MCF 10A (cell line): ENCODE measurements at places on chromosomes 7 and 10.

DNA sequence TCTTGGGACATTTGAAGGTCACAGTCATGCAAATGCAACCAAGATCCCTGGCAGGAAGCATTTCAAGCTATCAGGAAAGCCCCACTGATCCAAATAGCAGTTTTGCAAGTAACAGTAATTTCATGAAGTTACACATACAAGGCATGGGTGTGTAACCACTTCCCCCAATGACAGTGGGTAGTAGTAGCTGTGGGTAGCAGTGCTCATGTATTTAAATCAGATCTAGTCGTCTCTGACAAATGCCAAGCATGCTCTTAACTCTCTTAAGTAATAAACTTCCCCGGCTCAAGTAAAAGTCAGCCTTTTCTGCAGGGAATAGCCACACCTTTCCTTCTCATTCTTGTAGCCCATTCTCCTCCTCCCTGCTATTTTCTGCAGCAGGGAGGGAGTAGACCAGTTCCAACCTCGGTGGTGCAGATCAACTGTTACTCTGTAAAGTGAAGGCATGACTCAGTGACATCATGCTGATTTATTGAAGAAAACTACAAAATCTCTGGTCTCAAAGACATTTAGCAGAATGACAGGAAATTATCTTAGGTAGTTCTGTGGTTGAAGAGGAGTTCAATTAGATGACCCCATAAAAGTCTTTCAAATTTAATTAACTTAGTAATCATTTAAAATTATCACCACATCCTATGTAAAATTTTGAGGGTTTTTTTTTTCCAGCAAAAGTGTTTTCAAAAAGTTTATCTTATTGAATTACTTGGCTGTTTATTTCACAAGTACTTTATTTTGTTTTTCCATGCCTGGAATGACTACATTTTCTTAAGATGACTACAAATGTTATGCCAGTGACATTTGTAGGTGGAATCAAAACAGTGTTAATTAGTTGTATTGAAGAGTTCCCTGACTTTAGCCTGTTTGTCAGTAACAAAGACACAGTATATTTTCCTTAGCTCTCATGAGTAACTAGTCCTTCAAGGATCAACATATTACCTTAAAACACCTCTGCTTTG is 568.3 kb downstream of the INHBA start:
- peak overlapping the region; percentile 4 for H3K27ac ChIP-seq
- H3K4me3 ChIP-seq = no peak overlapping the region
- H3K36me3 ChIP-seq = no peaks in the 10 kb centered on the region
- peaks cover 6% of the 10 kb centered on the region for H3K4me1 ChIP-seq
- H3K27me3 ChIP-seq = no peaks in the 10 kb centered on the region
- DNase-seq = peak; percentile 30

- H3K27me3 ChIP-seq = no peaks in the 10 kb centered on the region
- H3K4me1 ChIP-seq = no peaks in the 10 kb centered on the region
- no peak for DNase-seq
- no peak overlapping the region for H3K27ac ChIP-seq
- H3K4me3 ChIP-seq = no peak overlapping the region
These were observed 48.2 kb upstream of the DPYSL4 start for GRCh38 chr10:132138596-132138995.

- no peaks in the 10 kb centered on the region for H3K27me3 ChIP-seq
- peaks cover 13% of the 10 kb centered on the region for H3K4me1 ChIP-seq
- no peak overlapping the region for H3K27ac ChIP-seq
- H3K36me3 ChIP-seq = no peaks in the 10 kb centered on the region
These were observed 37.3 kb downstream of the VIPR2 start for GRCh38 chr7:159107161-159107892.

DNA sequence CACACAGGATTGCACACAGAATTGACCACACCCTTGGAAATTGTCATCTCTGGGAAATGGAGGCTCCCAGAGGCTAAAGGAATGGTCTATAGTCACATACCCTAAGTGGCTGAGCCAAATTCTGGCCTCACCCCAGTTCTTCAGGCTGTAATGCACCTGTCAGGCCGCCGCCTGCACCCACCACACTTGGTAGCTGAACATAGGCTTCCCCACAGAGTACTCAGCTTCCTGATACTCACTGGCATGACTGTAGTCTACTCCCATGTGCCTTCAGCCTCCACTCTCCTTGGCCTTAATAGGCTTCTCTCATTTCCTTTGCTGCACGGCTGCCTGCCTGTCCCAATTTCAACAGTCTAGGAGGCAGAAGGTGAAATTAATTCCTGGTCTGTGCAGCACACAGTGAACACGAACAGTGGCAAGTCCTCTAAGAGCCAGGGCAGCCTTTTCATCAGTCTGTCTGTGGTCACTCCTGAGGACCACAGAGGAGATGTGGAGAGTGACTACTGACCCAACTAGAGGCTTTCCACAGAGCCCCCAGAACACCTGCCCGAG is 42.5 kb downstream of the NUDCD3 start:
- no peak overlapping the region for H3K27ac ChIP-seq
- peaks cover 11% of the 10 kb centered on the region for H3K4me1 ChIP-seq
- no peak for DNase-seq
- peaks cover 73% of the 10 kb centered on the region for H3K36me3 ChIP-seq
- H3K4me3 ChIP-seq = no peak overlapping the region

GRCh38 chr10:4824791-4825310 is 1.2 kb upstream of the AKR1E2 start:
- no peak overlapping the region for H3K4me3 ChIP-seq
- H3K36me3 ChIP-seq = no peaks in the 10 kb centered on the region
- no peak overlapping the region for H3K27ac ChIP-seq
- no peaks in the 10 kb centered on the region for H3K4me1 ChIP-seq
- H3K27me3 ChIP-seq = peaks cover 3% of the 10 kb centered on the region

DNA sequence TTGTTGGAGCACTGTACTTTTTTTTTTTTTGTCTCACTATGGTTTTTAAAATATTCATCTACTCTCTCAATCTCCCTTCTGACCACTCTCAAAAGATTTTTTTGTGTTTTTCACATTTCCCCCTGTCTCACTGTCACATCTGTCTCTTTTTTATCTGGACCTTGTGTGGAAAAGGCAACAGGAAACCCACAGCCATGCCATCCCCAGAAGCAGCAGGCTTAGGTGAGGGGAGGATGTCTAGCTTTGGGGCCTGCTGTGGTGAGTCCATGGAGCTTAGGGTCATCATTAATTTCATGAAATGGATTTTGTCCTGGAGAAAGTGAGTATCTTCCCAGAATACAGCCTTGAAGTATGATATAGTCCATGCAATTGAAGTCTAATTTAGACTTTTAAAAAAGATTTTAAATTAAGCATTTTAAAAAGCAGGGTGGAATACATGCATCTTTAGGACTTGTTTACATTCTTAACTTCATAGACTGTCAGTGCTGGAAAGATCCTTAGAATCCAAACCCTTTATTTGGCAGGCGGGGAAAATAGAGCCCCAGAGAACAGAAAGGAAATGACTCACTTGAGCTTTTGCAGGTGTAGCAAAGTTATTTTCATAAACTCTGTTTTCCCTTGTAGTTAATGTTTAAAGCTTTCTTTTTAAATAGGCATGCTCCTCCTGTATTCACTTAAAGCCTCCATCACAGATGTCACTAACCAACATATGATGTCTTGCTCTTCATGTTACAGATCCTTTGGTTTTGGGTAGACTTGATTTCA is 25.1 kb downstream of the MINDY4 start:
- DNase-seq = peak; percentile 49
- peaks cover 43% of the 10 kb centered on the region for H3K4me1 ChIP-seq
- H3K27me3 ChIP-seq = no peaks in the 10 kb centered on the region
- H3K36me3 ChIP-seq = peaks cover 29% of the 10 kb centered on the region
- no peak overlapping the region for H3K27ac ChIP-seq

- H3K4me1 ChIP-seq = peaks cover 16% of the 10 kb centered on the region
- H3K4me3 ChIP-seq = peak overlapping the region; percentile 53
- H3K27me3 ChIP-seq = no peaks in the 10 kb centered on the region
- DNase-seq = peak; percentile 84
- H3K27ac ChIP-seq = no peak overlapping the region
These were observed 9.5 kb downstream of the ANKRD1 start for GRCh38 chr10:90911133-90912051.

DNA sequence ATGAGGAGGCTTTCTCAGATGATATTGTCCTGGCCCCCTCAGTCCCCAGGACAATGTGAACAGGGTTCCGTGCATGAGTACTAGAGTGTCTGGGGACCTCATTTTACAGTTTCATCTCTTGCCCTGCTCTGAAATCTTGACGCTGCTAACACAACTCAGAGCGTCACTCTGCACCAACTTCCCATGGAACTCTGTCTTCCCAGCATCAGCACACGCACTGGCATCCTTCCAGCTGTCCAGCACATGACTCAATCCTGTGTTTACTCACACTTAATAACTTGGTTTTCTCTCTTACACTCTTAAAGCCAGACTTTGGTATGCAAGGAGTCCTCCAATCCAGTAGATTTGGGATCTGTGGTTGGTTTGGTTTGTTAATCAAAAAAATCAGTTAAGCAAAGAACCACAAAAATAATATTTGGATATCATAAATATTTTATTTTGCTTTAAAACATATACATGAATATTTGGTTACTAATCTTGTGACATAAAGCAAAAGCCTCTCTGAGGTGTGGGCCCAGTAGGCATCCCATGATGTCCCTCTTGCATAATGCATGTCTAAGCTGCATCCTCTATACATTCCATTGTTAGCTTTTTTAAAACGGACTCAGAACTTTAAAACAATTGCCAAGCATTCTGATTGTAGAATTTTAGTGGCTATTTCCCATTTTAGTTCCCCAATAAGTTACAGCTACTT is 131.0 kb downstream of the CXCL12 start:
- H3K27me3 ChIP-seq = peaks cover 46% of the 10 kb centered on the region
- H3K36me3 ChIP-seq = no peaks in the 10 kb centered on the region
- no peak overlapping the region for H3K27ac ChIP-seq
- peaks cover 6% of the 10 kb centered on the region for H3K4me1 ChIP-seq
- peak; percentile 63 for DNase-seq

DNA sequence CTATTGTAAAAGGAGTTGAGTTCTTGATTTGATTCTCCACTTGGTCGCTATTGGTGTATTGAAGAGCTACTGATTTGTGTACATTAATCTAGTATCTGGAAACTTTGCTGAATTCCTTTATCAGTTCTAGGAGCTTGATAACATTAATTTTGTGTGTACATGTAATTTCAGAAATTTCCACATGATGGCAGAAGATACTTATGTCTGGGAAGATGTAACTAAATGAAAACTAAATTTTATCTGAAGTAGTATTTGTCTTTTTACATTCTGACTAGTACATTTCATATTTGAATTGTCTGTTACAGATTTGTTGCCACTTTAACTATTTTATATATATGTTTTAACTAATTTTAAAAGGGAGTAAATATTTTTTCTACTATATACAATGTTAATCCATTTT is 27.6 kb downstream of the SDHAF3 start:
- no peaks in the 10 kb centered on the region for H3K27me3 ChIP-seq
- no peak overlapping the region for H3K27ac ChIP-seq
- H3K36me3 ChIP-seq = no peaks in the 10 kb centered on the region
- no peaks in the 10 kb centered on the region for H3K4me1 ChIP-seq

DNA sequence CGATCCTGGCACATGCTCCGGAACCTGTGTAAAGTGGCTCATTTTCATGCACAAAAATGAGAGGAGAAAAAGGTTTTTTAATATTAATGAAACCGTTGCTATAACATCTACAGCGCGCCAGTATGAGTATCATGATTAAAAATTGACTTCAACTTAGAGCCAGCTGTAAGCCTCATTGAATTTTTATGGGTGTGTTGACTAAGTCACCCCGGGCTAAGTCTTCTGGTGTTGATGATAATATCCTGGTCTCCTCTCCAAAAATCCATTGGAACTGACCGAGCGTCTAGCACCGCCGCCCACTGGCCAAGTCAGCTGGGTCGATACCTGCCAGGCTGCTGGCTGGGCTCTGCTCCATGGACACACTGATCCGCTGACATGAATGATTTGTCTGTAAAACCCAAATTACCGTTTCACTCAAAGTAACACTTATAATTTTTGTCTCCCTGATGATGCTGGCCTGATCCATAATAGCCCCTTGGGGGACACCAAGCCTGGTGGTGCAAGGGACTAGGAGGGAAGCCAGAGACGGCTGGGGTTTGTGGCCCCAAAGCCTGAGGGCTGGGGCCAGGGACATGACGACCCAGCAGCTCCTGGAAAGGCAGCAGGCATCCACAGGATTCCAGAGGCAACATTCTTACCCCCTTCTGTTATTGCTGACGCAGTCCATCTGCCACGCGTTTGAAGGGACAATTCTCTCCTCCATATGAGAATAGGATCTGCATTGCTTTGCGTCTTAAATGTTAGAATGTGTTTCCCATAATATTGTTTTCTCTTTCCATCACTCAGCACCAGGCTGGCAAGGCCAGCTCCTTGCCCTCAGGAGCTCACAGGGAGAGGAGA is 131.0 kb upstream of the PPP2R2D start:
- no peak for DNase-seq
- H3K4me1 ChIP-seq = no peaks in the 10 kb centered on the region
- no peak overlapping the region for H3K4me3 ChIP-seq
- no peaks in the 10 kb centered on the region for H3K27me3 ChIP-seq
- H3K36me3 ChIP-seq = no peaks in the 10 kb centered on the region

- no peak overlapping the region for H3K4me3 ChIP-seq
- no peak for DNase-seq
- H3K36me3 ChIP-seq = peaks cover 99% of the 10 kb centered on the region
- H3K4me1 ChIP-seq = no peaks in the 10 kb centered on the region
- no peaks in the 10 kb centered on the region for H3K27me3 ChIP-seq
- H3K27ac ChIP-seq = no peak overlapping the region
These were observed 28.7 kb downstream of the WIPI2 start for GRCh38 chr7:5218564-5219360.

DNA sequence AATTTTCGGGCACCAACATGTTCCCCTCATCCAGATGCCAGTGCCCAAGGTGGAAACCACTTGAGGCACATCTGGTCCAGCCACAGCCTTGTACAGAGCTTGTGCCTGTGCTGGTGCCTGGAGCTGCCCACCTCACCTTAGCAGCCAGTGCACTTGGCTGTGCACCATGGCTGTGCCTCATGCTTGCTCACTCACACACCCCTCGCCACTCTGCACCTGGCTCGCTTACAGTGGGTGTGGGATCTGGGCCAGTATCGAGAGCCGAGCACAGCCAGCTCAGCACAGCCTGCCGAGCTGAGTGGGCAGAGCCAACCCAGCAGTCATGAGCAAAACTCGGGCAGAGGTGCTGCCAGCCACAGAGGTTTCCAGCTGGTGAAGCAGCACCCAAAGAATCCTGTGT is 139.9 kb upstream of the NUPR2 start:
- H3K27me3 ChIP-seq = no peaks in the 10 kb centered on the region
- H3K36me3 ChIP-seq = no peaks in the 10 kb centered on the region
- H3K4me1 ChIP-seq = no peaks in the 10 kb centered on the region
- H3K27ac ChIP-seq = no peak overlapping the region
- DNase-seq = no peak
- no peak overlapping the region for H3K4me3 ChIP-seq

DNA sequence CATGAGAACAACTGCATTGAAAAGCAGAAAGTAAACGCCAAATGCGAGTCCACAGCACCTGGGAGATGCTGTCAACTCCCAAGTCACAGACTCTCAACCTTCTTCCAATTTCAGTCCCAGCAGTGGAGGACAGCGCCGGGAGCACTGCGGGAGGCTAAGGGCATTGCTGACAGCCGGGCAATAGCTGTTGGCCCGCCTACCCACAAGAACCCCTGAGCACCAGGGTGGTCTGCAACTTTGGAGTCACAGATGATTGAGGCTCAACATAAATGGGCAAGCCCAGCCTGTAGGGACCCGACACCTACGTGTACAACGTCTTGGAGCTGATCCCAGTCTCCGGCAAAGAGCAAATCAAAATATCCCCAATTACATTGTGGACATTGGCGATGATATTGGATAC is 262.9 kb downstream of the TCERG1L start:
- DNase-seq = no peak
- no peaks in the 10 kb centered on the region for H3K4me1 ChIP-seq
- no peaks in the 10 kb centered on the region for H3K27me3 ChIP-seq
- H3K4me3 ChIP-seq = no peak overlapping the region
- no peaks in the 10 kb centered on the region for H3K36me3 ChIP-seq
